ENCODE measurements at places on chromosomes 11 and 22.

DNA sequence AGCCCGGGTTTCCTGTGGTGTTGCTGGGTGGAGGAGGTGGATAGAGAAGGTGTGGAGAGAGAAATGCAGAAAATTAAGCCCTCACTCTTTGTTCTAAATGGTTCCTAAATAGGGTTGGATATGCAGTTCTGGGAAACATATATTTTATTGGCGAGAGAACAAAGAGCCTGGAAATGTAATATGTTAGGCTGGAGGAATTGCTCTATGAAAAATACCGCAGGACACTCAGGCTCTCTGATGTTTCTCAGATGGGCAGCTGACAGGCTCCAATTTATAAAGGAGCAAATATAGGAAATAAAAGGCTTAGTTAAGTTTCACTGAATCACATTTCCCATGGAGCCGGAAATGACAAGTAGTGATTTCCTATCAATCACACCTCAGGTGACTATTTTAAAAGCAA, 428.0 kb downstream of the TMEM135 start:
- DNase-seq, result no peak

- no peak for DNase-seq
These were observed 49.2 kb upstream of the TIMP3 start for GRCh38 chr22:32752326-32752725.

- no peak for DNase-seq
These were observed 53.7 kb upstream of the TTLL12 start for GRCh38 chr22:43240614-43241013.

- no peak for DNase-seq
These were observed 11.2 kb downstream of the IL10RA start for GRCh38 chr11:117997406-117997805.

DNA sequence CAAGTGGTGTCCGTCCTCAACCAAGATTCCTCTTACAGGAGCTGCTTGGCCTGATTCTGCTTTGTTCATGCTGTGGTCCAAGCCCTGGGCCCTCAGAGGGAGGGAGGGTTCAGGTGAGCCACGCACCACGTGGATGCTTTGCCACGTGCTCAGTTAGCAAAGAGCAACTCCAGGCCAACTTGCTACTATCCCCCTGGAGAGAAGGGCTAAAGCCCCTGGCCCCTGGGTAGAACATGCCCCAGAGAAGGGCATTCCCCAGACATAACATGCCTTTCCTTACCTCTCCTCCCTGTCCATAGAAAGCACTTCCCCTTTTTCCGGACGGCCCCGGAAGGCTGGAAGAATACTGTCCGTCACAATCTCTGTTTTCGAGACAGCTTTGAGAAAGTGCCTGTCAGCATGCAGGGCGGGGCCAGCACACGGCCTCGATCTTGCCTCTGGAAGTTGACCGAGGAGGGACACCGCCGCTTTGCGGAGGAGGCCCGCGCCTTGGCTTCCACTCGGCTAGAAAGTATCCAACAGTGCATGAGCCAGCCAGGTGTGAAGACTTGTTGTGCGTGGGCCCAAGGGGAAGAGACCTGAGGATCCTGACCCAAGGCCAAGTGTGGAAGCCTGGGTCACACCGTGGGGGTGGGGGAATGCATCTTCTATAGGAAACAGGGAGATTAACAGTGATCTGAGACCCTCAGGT, 8.8 kb downstream of the FOXR1 start:
- no peak for DNase-seq

- DNase-seq, result no peak
These were observed 1.7 kb downstream of the E2F8 start for GRCh38 chr11:19239039-19239438.

DNA sequence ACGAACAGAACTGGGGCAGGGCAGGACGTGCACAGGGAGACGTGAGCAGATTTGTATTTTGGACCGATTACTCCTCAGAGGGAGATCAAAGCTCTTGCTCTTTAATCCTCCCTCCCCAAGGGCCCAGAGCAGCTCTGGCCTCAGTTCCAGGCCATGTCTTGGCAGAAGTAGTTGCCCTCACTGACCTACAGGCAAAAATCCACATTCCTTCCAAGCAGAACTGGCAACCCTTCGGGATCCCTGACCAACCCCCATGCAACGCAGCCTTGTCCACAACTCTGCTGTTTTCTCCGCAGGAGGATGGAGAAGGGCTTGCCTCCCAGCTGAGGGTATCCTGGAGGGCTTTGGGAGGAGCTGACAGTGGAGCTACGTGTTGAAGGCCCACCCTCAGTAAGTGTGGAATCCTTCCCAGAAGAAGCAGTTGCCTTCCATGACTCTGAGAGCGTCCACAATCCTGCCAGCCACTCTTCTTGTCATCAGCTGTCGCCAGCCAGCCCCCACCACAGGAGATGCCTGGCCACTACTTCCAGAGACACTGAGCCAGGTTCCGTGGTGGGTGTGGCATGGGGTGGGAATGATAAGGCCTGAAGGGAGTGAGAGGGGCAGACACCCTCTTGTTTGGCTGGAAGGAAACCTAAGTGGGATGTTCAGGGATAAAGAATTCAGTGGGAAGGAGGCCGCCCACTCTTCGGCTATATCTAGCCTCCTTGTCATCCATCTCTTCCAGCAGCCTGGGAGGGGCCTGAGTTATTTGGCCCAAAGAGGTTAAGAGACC, 68.1 kb downstream of the PDE2A start:
- DNase-seq, result no peak

- no peak for DNase-seq
These were observed 124.3 kb downstream of the C11orf58 start for GRCh38 chr11:16862726-16863125.
